ENCODE measurements at places on chromosomes 5 and 9. TPM values are rescaled to one million over a fixed set of nuclear protein-coding genes. Genes with fewer than 3 reads are reported as not detected.

The LEAP2 gene
- total RNA-seq, result 0.06 TPM

The ORM1 gene
- not detected for total RNA-seq

The EIF4E1B gene
- not detected for total RNA-seq

The MORN5 gene
- not detected for total RNA-seq

The CARTPT gene
- total RNA-seq, result not detected

The RAB3C gene
- total RNA-seq, result not detected

The TXN gene
- 317 TPM for total RNA-seq

The FGD3 gene
- not detected for total RNA-seq

The SHB gene
- total RNA-seq, result 26.6 TPM

The RGS3 gene
- 229 TPM for total RNA-seq

Measured in aortic smooth muscle cell (primary cell).